Activated T-helper 1 cell treated with anti-CD3 and anti-CD28 coated beads, Interleukin-12 subunit alpha, Interleukin-12 subunit beta, Interleukin-2, Interleukin-4 antibody, amounts not matched to agents 30 ng/mL and 10 ng/mL and 1 ng/mL, durations not matched to agents 14 hours and 24 hours and 36 hours (primary cell): ENCODE measurements at places on chromosomes 11 and 22.

DNA sequence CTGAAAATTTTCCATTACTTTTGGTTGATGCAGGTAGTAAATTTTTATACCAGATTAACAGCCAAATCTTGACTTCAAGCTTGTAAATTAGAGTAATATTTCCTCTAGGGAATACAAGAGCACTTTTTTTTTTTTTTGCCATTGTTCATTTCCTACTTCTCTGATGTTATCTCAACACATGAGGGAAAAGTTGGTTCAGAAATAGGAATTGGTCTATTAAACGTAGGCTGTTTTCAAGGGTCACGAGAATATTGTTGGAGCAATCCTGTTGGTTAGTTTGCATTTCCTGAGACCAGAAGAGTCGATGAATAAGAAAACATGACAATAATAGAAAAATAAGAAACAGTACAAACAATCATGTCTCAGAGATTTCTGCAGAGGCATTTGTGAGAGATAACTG lies 453.9 kb upstream of the CCDC179 start:
- H3K4me1 ChIP-seq, result no peaks in the 10 kb centered on the region
- no peak for DNase-seq
- H3K36me3 ChIP-seq, result no peaks in the 10 kb centered on the region
- H3K27ac ChIP-seq, result no peak overlapping the region
- H3K27me3 ChIP-seq, result no peaks in the 10 kb centered on the region
- no peak overlapping the region for H3K4me3 ChIP-seq

- no peak overlapping the region for H3K4me3 ChIP-seq
- H3K4me1 ChIP-seq, result peaks cover 23% of the 10 kb centered on the region
- no peaks in the 10 kb centered on the region for H3K27me3 ChIP-seq
- no peak overlapping the region for H3K27ac ChIP-seq
These were observed 33.2 kb upstream of the GAB2 start for GRCh38 chr11:78450866-78451265.

GRCh38 chr11:9313648-9314290 lies 624 bp downstream of the TMEM41B start:
- H3K4me1 ChIP-seq, result peaks cover 37% of the 10 kb centered on the region
- H3K4me3 ChIP-seq, result peak overlapping the region; percentile 99
- H3K27ac ChIP-seq, result peak overlapping the region; percentile 97
- peaks cover 6% of the 10 kb centered on the region for H3K27me3 ChIP-seq

- H3K4me1 ChIP-seq, result peaks cover 28% of the 10 kb centered on the region
- no peak overlapping the region for H3K4me3 ChIP-seq
- DNase-seq, result no peak
- no peak overlapping the region for H3K27ac ChIP-seq
- no peaks in the 10 kb centered on the region for H3K27me3 ChIP-seq
These were observed 17.7 kb downstream of the CTNND1 start for GRCh38 chr11:57779276-57779675.

- peaks cover 2% of the 10 kb centered on the region for H3K27me3 ChIP-seq
These were observed 342.6 kb upstream of the CCDC90B start for GRCh38 chr11:83628622-83629355.

DNA sequence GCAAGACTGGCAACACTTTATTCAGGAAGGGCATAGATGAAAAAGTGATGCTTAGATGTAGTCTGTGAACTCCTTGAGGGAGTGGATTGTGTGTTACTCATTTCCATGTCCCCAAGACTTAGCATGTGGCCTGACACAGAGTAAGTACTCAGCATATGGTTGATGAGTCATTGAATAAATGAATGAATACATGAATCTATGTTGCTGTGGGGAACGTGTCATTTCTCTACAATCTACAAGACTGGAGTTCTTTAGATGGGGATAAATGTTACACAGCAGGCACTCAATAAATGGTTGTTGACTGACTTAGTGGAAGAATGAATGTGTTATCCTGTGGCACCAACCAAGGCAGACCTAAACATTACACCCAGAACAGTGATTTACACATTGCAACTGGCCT lies 17.9 kb downstream of the BPIFC start:
- H3K4me3 ChIP-seq, result no peak overlapping the region
- peaks cover 3% of the 10 kb centered on the region for H3K27me3 ChIP-seq
- H3K4me1 ChIP-seq, result no peaks in the 10 kb centered on the region
- no peak for DNase-seq

DNA sequence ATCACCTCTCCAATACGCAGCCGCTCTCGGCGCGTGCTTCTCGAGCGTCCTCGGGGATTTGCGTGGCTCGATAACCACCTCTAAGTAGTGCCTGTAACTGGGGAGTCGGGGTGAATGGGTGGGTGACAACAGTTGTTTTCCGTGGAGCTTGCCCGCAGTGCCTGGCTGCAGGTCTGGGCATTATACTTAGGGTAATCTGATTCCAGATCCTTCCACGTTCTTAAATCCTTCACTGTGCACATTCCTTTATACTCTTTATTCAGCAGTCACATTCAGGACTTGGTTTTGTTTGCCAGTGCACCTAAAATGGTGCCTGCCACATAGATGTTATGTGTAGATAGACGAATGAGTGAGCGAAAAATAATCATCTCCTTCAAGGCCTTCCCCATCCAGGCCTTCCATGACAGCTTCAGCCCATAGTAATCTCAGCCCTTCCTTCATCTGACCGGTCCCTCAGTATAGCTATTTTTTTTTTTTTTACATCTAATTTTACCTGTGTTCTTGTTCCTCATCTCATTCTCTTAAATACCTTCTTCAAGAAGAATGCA lies 602 bp downstream of the NAT10 start:
- peak overlapping the region; percentile 90 for H3K27ac ChIP-seq
- H3K4me1 ChIP-seq, result peaks cover 48% of the 10 kb centered on the region
- H3K27me3 ChIP-seq, result no peaks in the 10 kb centered on the region
- H3K4me3 ChIP-seq, result peak overlapping the region; percentile 95
- DNase-seq, result no peak

DNA sequence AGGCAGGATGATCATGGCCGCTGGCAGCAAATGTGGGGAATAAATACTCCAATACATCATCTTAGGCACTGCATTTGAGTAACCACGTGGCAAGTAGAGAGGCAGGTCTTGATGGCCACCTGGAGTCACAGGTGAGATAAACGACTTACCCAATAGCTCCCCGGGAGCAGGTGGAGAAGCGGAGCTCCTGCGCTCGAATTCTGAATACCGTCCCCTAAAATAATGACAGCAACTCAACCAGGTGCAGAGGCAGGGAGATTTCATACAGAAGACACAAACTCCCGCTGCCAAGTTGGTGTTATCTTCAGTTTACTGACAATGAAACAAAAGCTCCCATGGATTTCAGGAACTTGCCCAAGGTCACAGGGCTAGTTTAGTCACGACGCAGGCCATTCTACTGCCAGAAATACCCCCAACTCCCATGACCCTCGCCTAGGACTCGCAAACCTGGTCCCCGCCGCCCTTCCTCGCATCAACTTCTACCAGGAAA lies 437 bp downstream of the SLC43A3 start:
- peaks cover 34% of the 10 kb centered on the region for H3K36me3 ChIP-seq
- H3K27me3 ChIP-seq, result peaks cover 3% of the 10 kb centered on the region
- peak overlapping the region; percentile 90 for H3K4me3 ChIP-seq
- peak overlapping the region; percentile 80 for H3K27ac ChIP-seq
- no peak for DNase-seq

DNA sequence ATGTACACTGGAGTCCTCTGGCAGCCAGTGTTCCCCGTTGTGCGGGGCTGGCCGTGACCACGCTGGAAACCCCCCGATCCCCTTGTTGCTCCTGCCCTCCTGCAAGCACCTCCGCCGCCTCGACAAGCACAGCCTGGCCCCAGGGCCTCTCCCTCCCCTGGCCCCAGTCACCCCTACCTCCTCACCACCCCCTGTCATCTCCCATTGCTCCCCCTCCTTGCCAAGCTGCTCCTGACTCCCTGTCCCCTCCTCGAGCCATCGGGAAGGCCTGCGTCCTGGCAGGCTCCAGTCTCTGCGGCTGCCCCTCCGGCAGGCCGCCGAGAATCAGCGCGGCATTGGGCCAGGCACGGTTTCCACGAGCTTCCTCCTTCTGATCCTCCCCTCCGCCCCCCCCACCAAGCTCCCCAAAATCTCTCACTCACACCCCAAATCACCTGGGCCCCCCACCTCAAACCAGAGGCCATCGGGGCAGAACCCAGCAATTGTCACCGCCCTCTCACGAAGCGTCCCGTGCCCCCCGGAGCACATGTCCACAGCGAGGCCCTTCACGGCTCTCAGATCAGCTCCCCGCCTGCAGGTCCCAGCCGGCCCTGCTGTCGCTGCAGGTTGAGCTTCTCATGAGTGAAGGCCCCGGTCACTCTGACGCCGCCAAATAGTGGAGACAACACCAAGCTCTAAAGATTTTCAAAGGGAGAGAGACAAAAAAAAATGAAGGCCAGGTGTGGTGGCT lies 5.7 kb upstream of the LSP1 start:
- DNase-seq, result no peak
- no peak overlapping the region for H3K4me3 ChIP-seq
- H3K27ac ChIP-seq, result peak overlapping the region; percentile 62

DNA sequence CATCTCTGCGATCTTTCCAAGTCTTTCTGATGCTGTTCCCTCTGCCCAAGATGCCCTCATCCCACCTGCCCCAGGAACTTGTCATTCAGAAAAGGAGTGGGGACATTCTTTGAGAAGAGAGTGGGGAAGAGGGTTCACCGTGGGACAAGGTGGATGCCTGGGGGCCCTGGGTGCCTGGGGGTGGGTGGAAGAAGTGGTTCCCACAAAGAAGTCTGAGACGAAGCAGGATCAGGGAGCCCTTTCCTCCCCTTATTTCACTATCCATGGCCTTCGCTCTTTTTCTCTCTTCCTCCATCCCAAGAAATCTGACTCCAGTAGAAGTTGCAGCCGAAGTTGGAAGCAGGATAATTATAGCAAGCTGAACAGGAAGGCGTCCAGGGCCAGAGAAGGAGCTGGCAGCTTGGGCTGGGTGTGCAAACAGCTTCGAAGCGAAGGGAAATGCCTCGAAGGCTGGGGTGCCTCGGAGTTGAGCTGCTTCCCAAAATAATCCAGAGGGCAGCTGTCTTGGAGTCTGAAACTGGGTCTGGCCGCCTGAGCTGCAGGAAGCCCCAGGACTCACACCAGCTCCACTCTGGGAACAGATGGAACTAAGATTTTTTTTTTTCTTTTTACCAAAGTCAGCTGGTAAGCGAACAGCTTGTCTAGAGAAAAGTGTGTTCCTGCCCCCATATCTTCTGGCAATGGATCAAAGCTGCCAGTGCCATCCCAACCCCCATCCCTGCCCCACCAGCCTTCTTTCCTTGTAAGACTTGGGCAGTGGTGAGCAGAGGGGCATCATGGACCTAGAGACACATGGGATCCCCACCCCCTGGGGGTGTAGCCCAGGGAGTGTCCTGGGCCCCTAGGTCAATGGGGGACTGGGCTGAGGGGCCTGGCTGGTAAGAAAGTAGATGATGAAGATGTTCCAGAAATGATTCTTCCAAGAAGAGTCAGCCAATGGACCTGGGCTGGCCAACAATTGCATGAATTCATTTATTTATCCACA lies 31.5 kb downstream of the PARVG start:
- no peak overlapping the region for H3K4me3 ChIP-seq
- H3K27ac ChIP-seq, result no peak overlapping the region
- H3K4me1 ChIP-seq, result no peaks in the 10 kb centered on the region
- DNase-seq, result no peak
- H3K27me3 ChIP-seq, result no peaks in the 10 kb centered on the region

DNA sequence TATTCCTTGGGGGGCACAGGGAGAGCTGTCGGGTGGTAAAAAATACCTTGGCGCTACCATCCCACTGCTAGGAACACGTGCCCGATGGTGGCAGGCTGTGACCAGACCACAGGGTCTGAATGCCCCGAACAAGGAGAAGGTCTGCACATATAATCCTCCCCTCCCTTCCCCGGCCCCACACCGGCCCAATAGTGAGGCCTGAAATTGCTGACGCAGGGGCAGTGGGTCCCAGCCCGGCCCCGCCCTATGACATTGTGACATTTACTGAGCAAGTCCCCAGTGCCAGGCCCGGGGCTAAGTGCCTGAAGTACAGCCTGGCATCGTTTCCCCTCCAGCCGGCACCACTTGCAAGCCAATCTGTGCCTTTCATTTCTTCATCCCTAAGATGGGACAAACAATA lies 19.5 kb downstream of the MN1 start:
- no peaks in the 10 kb centered on the region for H3K36me3 ChIP-seq
- H3K27ac ChIP-seq, result no peak overlapping the region
- H3K4me3 ChIP-seq, result no peak overlapping the region

DNA sequence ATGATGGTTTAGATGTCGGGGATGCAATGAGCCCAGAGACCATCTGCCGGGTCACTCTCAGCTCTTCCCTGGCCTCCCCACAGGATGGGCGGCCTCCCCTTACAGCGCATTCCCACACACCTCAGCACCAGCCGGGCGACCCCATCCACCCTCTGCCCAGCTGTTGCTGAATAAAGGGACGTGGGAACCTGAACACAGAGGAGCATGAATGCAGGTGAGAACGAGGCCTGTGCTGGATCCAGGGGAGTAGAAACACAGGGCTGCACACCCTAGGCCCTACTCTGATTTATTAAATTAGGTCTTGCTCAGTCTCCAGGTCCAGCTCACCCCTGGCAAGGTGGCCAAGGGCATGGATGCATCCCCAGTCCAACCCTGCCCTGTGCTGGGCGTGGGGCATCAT lies 180.5 kb downstream of the CTTN start:
- peaks cover 2% of the 10 kb centered on the region for H3K27me3 ChIP-seq
- H3K4me3 ChIP-seq, result no peak overlapping the region
- H3K27ac ChIP-seq, result no peak overlapping the region
- DNase-seq, result no peak
- H3K4me1 ChIP-seq, result no peaks in the 10 kb centered on the region
- H3K36me3 ChIP-seq, result no peaks in the 10 kb centered on the region

DNA sequence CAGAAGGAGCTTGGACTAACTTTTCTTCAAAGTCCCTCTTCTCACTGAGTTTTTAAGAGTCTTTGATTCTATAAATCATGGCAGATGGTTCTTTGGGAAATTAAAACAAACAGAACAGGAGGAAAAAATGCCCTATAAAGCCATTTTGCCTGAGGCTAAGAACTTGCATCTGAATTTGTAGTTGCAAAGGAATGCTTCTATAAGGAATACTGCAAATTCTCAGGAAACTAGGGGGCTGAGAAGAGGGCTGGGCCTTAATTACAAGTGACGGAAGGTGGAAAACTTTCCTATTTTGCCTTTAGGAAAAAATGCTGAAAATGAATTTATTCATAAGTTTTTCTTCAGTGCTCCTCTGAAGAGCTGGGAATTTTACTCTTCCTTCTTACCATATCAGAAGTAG lies 90.0 kb upstream of the NARS2 start:
- no peak overlapping the region for H3K27ac ChIP-seq
- H3K27me3 ChIP-seq, result peaks cover 2% of the 10 kb centered on the region
- H3K4me1 ChIP-seq, result no peaks in the 10 kb centered on the region
- no peak for DNase-seq
- H3K4me3 ChIP-seq, result no peak overlapping the region

- peaks cover 6% of the 10 kb centered on the region for H3K27me3 ChIP-seq
- H3K4me1 ChIP-seq, result no peaks in the 10 kb centered on the region
- no peak overlapping the region for H3K27ac ChIP-seq
- no peak for DNase-seq
These were observed 12.9 kb downstream of the KRTAP5-5 start for GRCh38 chr11:1642288-1643145.

DNA sequence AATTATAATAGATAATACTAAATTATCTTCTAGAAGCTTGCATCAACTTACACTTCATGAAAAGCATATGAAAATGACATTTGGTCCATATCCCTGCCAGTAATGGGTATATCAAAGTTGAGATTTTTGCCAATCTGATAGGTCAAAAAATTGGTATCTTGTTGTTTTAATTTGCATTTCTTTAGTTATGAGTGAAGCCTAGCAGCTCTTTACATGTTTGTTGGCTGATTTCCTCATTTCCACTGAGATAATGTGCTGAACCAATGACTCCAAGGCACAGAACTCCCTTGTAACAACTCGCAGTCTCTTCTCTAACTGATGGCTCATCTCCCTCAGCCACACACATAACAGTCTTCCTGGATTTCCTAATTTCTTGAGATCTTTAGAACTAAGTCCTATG lies 175.3 kb upstream of the SESN3 start:
- DNase-seq, result no peak
- no peaks in the 10 kb centered on the region for H3K4me1 ChIP-seq
- peaks cover 5% of the 10 kb centered on the region for H3K27me3 ChIP-seq
